Fibroblast of lung (primary cell): ENCODE measurements at places on chromosomes 6 and 20. TPM values are rescaled to one million over a fixed set of nuclear protein-coding genes. Genes with fewer than 3 reads are reported as not detected.

Gene OR2H2
- not detected in 2 replicates for total RNA-seq

Gene KIF16B
- 9.8 and 17.3 TPM in 2 replicates for total RNA-seq

Gene PKIB
- 0.51 and 1.3 TPM in 2 replicates for total RNA-seq

Gene JPH2
- 0.51 and 0.66 TPM in 2 replicates for total RNA-seq

Gene HCRTR2
- total RNA-seq, result not detected in 2 replicates

Gene STK38
- 17.7 and 26.9 TPM in 2 replicates for total RNA-seq

Gene TGM3
- total RNA-seq, result under 0.01 TPM in 1 of 2 replicates, not detected in the other

Gene C20orf202
- total RNA-seq, result under 0.01 TPM in 1 of 2 replicates, not detected in the other

Gene LY6G6F
- total RNA-seq, result not detected in 2 replicates

Gene ABT1
- 13.1 and 13.4 TPM in 2 replicates for total RNA-seq

DNA sequence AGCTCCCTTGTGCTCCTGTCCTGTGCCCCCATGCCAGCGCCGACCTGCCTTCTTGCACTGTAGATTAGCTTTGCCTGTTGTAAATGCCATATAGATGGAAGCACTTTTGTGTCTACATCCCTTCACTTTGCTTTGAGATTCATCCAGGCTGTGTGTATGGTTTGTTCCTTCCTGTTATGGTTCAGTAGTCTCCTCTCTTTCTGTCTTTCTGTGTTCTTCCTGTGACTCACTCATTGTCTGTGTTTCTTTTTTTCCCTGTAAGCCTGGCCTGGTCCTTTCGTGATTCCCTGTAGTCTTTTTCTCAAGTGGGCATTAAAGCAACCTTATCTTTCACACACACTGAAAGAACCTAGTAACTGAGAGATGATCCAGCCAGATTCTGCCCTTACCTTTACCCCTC, 66.6 kb downstream of the JARID2 start:
- DNase-seq, result peak; percentile 53

- peak; percentile 34 for DNase-seq
Measured at GRCh38 chr6:129050086-129050485, 167.1 kb downstream of the LAMA2 start.

DNA sequence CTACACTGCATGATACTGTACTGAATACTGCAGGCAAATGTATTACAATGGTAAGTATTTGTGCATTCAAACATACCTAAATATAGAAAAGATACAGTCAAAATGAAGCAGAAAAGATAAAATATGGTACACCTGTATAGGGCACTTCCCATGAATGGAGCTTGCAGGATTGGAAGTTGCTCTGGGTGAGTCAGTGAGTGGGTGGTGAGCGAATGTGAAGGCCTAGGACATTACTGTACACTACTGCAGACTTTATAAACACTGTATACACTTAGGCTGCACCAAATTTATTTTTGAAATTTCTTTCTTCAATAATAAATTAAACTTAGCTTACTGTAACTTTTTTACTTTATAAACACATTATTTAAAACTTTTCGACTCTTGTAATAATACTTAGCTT, 213.1 kb downstream of the ATXN1 start:
- DNase-seq, result no peak

DNA sequence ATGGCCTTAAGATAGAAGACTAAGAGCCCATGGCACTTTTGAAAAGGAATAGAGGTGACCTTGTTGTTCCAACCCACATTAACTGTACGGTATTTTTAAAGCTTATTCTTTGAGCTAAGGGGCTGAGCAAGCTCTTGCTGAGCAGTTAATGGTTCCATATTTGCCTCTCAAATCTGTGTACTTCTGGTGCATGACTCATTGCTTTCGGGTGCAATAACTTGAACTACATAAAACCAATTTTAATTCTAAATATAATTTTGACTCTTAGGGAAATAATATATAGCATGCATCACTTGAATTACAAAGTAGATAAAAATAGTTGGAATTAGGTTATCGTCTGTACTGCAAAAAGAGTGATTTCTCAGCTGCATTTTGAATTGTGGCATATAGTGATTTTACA, 348.1 kb upstream of the CITED2 start:
- no peak for DNase-seq

GRCh38 chr6:49806145-49806544, 19.1 kb upstream of the PGK2 start:
- DNase-seq, result no peak

DNA sequence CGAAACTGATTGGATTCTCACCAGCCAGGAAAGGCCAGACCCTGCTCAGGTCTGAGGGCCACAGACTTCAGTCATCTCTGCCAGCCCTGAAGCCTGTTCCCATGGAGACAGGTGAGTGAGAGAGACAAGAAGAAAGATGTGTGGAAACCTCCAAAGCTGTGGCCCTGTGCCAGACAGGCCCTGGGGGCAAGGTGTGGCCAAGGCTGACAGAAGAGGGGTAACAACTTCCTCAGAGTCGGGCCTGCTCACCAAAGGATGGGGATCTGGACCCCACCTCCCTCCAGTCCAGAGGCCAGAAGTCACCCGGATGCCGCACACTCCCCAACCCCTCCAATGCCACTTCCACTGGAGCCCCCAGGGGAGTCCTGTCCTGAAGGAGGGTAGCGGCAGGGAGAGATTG, 73.6 kb downstream of the MDGA1 start:
- no peak for DNase-seq

DNA sequence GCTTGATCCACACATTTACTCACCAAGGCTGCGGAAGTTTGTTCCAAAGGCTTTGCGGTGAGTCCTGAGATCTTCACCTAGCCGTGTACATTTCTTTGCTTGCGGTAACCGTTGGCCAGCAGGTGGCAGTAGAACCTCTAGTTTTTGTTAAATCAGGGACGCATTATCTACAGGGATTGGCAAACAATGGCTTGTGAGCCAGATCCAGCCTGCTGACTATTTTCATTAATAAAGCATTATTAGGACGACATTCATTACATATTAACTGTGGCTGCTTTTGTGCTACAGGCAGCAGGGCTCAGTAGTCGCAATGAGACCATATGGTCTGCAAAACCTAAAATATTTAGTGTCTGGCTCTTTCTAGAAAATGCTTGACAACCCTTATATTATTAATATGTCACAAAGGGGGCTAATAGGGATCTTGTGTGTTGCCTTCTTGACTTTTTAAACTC, 174.1 kb downstream of the DOK5 start:
- DNase-seq, result peak; percentile 66

DNA sequence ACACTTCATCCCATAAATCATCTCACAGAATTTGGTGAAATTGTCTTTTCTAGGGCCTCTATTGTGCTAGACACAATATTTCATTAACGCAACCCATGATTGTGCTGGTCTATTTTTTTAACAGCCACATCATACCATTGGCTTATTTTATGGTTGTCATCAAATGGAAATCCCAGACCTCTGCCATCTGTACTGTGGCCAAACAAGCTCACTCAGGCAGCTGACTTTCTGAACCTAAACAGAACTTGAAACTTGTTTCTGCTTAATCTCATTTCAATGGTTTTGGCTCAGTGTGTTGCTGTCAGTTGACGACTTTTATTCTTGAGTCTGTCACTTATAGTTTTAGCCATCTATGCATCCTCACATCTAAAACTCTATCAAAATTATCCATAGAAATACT, 111.8 kb downstream of the HAO1 start:
- DNase-seq, result peak; percentile 24

DNA sequence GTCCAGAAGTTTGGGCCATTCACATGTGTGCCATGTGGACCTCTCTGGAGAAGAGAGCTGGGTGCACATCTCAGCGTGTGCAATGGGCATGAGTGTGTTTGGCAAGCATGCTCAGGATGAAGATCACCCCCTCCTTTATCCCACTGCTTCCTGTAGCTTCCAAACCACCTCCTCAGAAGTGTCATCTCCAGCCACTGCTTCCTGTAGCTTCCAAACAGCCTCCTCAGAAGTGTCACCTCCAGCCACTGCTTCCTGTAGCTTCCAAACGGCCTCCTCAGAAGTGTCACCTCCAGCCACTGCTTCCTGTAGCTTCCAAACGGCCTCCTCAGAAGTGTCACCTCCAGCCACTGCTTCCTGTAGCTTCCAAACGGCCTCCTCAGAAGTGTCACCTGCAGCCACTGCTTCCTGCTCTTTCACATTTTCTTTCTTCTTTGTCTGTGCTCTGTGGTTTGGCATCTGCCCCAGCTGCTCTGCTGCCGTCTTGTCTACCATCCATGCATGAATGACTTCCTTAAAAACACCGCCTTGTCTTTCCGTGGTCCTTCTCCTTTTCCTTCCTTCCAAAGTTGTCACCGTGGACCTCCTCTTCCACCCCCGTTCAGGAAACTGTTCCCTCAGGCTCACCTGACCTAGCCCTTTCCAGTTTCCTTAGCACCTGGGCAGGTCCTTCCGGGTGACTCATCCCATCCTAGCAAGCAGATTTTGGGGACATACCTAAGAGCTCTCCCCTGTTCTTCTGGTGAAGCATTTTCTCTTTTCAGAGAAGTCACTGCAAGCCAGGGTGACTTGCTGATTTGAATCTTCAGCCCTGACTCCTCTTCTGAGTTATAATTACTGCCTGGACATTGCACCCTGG, 43.5 kb upstream of the TIAM2 start:
- peak; percentile 51 for DNase-seq

GRCh38 chr6:111724505-111724904, 118.8 kb upstream of the TRAF3IP2 start:
- no peak for DNase-seq

DNA sequence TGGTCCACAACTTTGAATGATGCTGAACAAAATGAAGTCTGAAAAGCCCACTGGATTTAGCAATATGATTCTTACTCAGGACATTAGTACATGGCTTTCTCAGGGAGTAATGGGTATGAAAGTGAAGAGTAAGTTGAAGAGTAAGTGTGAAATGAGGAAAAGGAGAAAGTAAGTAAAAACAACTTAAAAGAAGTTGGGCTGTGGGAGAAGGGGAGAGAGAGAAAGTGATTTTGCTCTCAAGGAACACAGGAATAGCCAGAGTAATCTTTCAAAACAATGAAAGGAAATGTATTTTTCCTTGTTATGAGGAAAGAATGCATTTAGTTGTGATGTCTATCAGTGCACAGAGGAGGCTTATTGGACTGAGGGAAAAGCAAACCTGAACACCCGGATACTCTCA, 39.8 kb upstream of the NKAIN2 start:
- no peak for DNase-seq

GRCh38 chr6:142700032-142700431, 244.9 kb downstream of the HIVEP2 start:
- no peak for DNase-seq

- DNase-seq, result no peak
Measured at GRCh38 chr6:4772750-4773149, 3.5 kb upstream of the CDYL start.

DNA sequence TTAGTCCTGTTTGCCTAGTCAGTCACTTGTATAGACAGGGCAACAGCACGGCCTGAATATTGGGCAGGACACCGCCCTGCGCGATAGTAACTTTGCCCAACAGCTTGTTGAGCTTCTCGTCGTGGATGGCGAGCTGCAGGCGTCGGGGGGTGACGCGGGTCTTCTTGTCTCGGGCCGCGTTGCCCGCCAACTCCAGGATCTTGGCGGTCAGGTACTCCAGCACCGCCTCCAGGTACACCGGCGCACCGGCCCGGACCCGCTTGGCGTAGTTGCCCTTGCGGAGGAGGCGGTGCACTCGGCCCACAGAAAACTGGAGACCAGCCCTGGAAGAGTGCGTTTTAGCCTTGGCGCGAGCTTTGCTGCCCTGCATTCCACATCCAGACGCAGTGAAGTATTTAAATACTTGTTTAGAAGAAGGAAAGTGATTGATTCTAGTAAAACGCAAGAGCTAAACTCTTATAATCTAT, 92.8 kb upstream of the BTN3A2 start:
- no peak for DNase-seq

- no peak for DNase-seq
Measured at GRCh38 chr6:31144296-31144969, 5.6 kb upstream of the PSORS1C2 start.

DNA sequence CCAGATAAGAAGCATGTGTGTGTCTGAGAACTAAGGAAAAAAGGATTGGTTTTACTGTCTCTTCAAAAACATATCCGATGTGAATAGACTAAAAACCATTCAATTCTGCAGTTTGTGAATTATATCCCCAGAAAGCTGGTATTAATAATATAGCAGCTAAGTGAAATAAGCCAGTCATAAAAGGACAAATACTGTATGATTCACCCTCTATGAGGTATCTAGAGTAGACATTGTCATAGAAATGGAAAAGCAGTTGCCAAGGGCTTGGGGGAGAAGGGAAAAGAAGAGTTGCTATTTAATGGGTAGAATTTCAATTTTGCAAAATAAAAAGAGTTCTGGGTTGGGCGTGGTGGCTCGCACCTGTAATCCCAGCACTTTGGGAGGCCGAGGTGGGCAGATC, 137.5 kb downstream of the ATXN1 start:
- no peak for DNase-seq

DNA sequence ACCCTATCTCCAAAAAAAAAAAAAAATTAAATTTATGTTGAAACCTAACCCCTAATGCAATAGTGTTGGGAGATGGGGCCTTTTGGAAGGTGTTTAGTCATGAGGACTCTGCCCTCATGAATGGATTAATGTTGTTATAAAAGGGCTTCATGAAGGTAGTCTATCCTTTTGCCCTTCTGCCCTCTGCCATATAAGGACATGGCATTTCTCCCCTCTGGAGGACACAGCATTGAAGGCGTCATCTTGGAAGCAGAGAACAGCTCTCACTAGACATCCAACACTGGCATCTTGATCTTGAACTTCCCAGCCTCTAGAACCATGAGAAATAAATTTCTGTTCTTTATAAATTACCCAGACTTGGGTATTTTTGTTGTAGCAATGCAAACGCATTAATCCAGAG, 35.4 kb downstream of the PDYN start:
- DNase-seq, result no peak

- no peak for DNase-seq
Measured at GRCh38 chr6:63936399-63936798, 300.8 kb downstream of the PHF3 start.

- peak; percentile 83 for DNase-seq
Measured at GRCh38 chr6:142925575-142926110, 19.3 kb downstream of the HIVEP2 start.

DNA sequence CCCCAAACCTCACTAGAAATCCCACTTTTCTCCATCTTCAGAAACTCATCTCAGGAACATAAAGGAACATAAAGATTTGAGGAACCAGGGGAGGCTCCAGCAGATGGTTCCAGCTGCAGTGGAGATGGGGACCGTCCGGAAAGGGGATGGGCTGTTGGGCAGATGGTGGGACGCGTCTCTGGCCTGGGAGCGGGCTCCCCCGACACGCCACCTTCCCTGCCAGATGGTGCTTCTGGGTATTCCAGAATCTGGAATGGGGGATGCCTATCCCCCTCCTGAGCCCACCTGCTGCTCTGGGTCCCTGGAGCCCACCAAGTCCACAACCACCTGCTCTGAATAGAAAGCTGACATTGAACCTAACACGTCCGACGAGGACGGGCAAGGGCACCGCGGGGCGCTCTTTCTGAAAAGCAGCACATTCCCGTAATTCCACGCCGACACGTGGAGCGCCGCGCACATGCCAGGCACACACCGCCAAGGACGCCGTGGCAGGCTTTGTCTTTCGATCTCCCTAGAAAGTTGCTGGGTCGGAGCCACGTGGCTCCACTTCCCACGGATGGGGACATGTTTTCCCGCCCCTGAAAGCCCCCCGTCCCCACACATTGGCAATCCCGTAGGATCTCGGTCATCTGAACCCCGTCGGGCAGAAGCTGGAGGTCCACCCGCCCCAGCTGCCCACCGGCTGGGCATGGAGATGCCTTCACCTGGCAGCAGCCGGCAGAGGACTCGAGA, 27.3 kb downstream of the SLC2A4RG start:
- no peak for DNase-seq
